ENCODE measurements at places on chromosomes 3 and 15. TPM values are rescaled to one million over a fixed set of nuclear protein-coding genes. Genes with fewer than 3 reads are reported as not detected.

Gene RIOX2
- polyA plus RNA-seq, result 23.7 TPM

Gene NISCH
- 31.1 TPM for polyA plus RNA-seq

Gene ZNF717
- polyA plus RNA-seq, result 11.4 TPM

GRCh38 chr3:149494022-149494758 lies 19.7 kb downstream of the TM4SF4 start:
- peak; percentile 55 for DNase-seq

DNA sequence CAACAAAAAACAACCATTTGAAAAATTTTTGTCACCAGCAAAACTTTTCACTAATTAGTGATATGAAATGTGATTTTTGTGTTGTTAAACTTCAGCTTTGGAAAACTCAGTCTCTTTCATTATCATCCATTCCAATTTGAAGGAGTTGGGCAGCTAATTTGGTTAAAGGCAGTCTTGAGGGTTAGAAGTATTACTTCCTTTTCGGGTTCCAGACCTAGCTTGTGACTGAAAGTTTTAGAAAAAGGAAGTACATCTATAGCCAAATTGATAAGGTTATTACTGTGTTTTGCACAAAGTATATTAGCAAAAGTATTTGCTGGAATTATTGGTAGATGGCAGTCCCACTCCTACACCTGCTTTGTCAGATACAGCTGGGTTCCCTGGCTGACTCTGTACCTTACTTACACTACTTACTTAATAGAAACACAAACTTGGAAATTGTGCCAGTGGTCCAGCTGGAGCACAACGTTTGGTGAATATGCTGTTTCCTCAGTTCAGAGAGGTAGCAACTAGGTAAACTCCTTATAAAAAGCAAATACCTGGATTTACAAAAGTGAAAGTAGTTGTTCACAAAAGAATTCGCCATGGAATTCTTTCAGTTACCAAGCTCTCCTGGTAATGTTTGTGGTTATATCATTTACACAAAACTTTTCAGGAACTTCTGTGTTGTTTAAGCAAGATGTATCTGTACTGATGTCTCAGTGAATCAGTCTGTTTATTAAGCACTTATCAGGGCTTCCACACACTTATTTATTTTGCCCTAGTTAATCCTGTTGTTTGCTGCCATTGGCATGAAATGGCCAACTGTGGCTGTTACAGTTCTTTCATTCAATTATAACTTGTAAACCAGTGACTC lies 31.6 kb downstream of the TIPARP start:
- no peak for DNase-seq

GRCh38 chr15:81299630-81300273 lies 24.2 kb downstream of the STARD5 start:
- DNase-seq, result no peak

DNA sequence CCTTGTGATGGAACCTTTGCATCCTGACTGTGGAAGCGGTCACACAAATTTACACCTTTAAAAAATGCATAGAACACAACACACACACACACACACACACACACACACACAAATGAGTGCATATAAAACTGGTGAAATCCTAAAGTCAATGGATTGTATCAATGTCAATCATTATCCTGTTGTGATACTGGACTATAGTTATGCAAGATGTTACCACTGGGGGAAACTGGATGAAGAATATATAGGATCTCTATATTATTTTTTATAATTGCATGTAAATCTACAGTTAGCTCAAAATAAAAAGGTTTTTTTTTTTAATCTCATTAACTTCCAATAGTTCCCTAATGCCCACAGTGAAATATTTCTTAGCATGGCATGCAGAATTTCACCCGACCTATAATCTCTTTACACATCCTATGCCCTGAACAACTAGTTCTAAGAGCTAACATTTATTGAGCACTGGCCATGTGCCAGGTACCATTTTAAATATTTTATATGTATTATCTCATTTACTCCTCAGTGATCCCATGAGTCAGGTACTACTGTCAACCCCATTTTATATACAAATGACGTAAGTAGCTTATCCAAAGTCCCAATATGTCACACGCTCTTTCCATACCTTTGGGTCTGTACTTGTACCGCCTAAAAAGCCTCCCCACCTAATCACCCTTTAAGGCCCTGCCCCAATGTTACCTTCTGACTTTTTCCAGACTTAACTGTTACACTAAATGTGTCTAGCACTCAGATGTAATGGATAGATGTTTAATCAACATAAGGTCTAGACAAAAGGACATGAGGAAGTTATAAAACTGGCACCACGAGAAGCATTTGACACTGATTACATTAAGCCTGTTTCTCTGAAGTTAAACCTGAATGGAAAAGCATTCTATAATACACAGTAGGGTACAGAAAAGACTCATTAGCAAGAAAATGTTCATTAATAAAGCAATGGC lies 5.5 kb downstream of the ABCC5 start:
- no peak for DNase-seq

- DNase-seq, result peak; percentile 85
These were observed 81.5 kb downstream of the CPN2 start for GRCh38 chr3:194269610-194270145.

GRCh38 chr3:51945031-51945840 lies 3.1 kb downstream of the PARP3 start:
- no peak for DNase-seq

- DNase-seq, result no peak
These were observed 21.5 kb upstream of the ZNF609 start for GRCh38 chr15:64438653-64439447.

DNA sequence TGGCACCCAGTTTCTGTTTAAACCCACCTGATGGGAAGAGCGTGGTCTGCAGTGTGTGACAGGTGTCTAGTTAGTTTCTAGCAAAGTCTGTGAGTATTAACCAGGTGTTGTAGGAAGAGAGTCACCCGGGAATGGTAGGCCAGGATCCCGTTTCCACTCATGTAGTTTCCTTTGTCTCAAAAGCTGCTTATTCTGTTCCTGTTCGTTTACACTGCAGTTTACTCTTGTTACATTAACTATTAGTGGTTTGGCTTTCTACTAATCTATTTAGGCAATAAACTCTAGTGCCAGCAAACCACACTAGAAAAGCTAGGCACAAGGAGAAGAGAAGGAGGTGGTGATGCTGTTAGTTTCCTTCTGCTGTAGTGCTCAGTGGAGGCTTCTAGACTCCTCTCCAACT lies 32.7 kb downstream of the WDR76 start:
- DNase-seq, result no peak

GRCh38 chr3:14969671-14970070 lies 22.3 kb downstream of the NR2C2 start:
- no peak for DNase-seq

DNA sequence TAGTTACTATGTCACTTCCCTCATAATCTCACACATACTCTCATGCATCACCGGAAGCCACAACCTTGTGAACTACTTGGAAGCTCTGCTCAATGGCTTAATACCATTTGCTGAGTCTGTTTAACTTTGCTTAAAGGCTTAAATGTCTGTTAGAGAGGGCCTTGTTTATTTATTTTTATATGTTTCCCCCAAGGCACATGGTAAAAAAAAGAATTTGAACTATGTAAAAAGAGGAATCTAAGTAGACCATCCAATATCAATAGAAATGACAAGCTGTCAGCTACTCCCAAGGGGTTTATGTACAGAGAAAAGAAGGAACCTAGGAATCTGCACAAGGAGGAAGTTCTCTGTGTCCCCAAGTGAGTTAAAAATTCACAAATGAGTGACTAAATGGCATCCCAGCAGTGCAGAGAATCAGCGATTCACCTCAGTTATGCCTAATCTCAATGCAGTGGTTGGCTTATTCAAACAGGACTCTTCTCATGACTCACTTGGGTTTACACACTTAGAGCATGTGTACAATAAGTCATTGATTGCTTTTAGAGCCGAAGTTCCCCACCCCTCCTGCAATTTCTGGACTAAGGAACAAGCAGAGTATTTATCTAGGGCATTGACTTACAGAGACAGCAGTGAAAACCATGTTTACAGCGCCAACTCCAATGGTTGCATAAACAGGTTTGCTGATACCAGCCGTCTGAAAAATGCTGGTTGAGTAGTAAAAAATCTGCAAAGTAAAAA lies 24.4 kb downstream of the SLC2A2 start:
- DNase-seq, result peak; percentile 68
